ENCODE measurements at places on chromosomes 3 and 15.

DNA sequence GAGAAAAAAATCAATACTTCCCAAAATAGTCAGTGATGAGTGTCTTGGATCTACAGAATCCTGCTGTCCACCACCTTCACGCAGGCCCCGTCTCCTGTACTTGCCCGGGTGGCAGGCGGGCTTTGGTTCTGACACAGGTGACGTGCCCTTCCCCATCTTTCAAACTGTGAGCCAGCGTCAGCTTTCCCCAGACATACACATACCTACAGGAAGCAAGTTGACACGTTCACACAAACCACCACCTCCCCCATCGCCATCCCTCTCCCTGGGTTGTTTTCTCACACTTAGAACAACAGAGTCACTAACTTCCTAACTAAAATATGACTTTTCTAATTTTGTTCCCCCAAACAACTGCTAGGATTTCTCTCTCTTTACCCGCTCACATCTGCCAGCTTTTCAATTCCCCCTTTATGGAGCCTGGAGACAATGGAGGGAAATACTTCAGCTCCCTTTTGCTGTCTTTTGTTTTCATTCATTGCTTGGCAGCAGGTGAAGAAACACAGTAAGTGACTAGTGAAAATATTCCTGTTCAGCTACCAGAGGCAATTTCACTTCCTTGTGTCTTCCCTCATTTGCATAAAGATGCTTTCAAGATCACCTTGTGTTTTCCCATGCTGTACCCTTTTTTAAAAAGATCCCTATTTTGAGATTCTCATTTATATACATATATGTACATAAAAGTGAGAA, 248.3 kb downstream of the SLCO3A1 start:
- no peak for DNase-seq

DNA sequence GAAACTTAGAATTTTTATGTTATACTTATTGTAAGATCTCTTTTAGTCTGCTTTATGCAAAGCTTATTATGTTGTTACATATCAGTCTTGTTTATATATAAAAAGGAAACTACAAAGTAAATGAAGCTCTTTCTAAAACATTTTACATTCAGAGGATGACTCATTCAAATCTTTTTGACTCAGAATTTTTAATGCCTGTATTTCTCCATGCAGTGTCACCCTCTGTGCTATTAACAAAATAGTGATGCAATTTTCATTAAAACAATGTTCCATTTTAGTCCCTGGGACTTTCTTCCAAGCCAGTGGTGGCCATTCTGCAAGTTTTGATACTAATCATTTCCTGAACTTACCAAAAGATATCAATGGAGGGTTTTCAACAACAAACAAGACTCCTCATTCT, 216.1 kb downstream of the NAALADL2 start:
- no peak for DNase-seq

DNA sequence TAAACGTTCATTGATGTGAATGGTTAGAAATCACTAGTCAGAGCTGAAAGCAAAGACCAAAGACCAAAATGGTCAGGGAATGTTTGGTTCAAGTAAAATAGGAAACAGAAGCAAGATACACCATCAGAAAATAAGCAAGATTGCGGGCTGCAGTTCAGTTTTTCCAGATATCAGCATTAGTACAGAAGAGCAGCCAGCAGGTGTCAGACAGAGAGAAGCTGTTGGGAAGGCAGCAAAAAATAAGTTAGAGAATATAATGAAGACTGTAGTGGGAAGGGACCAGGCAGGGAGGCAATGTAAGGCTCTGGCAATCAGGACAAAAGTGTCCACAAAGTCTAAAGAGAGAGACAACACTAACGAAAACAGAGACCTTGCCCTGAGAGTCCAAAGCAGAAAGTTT, 639.4 kb upstream of the NAALADL2 start:
- DNase-seq, result no peak

- DNase-seq, result no peak
Observed at GRCh38 chr3:25120665-25121064, 307.4 kb upstream of the RARB start.

DNA sequence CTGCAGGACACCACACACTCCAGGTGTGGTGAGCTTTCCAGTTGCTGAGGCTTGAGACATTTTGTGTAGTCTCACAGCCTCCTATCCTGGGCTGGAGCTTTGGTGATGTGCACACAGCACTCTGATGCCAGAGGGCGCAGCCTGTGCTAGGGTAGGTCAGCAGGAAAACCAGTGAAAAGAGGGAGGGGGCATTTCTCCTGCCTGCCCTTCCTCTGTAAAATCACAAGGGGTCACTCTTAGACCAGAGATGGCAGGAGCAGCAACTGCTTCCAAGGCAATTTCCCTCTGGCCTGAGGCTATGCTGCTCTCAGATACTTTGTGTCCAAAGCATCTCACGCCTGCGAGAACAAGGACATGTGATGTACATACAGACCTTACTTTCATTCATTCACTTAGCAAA, 16.5 kb upstream of the MUSTN1 start:
- DNase-seq, result no peak

- no peak for DNase-seq
Observed at GRCh38 chr3:45524565-45524964, 70.0 kb upstream of the LIMD1 start.

GRCh38 chr15:64938192-64938591, 26.5 kb downstream of the ANKDD1A start:
- DNase-seq, result no peak

DNA sequence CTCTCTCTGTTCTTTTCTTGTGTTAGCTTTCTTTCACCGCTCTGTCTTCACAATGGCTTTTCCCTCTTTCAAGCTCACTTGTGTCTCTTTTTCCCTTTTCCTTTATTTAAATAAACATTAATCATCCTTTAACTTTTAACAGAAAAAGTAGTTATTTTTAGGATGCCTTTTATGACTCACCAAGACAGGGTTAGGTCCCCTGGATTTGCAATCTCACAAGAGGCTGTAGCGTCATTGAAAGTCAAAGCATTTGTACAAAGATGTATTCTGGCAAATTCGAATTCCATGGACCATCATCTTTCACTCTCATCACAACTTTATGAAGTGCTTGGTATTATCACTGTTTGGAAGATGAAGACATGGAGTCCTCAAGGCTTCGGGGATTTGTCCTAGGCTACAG, 34.8 kb upstream of the MCTP2 start:
- DNase-seq, result no peak

DNA sequence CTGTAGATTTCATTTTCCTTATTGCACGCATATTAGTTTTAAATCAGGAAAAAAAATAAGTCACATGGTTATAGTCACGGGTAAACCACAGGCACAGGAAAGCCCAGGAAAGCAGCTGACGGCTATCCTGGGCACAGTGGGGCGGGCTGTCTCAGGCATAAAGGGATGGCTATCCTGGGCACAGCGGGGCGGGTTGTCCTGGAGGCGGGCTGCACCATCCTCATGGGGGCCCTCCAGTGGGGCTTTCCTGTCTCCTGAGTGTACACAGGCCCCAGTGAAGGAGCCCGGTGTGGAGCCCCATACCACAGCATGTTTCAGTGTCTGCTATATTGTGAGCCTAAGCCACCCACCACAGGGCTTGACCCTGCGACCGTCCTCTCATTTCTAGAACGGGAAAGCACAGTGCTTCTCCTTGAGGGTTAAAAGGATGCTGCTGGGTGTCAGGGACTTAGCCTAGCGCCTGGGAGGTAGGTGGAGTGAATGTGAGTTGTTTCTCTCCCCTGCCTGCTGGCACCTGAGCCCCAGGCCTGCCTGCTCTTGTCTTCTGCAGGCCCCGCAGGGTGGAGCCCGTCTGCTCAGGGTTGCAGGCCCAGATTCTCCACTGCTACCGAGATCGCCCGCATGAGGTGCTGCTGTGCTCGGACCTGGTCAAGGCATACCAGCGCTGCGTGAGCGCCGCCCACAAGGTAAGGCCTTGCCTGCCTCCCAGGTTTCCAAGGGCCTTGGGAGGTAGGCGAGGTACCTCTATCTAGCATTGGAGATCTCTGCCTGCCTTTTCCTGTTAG, 25.9 kb upstream of the PLXNA1 start:
- no peak for DNase-seq

DNA sequence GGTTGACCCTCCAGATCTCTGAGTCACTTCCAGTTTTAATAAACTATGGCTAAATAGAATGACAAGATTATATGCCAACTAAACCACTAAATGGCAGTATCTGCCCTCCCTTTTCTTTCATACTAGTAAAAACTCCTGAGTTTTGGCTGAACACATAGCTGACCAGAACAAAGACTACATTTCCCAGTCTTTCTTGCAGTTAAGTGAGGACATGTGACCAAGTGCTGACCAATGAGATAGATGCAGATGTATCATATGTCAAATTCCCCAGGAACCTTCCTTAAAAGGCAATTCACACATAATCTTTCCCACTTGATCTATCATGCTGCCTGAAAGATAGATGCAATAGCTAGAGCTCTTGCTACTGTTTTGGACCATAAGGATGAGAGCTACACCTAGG, 191.3 kb downstream of the SHOX2 start:
- no peak for DNase-seq

DNA sequence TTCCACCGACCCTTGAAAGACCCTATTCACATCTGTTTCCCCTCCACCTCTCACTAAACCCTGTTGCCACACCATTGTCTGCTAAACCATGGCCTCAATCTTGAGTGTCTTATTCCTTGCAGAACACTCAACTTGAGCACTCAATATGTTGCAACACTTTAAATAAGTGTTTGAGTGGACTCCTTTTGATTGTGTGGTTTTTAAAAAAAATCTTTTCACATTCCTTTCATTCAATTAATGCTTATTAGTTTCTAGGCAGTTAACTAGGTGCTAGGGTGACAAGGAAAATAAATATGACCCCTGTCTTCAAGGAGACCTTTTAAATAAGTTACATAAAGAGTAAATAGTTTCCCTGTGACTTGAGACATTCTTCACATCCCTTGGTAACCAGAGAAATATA, 13.3 kb upstream of the HHLA2 start:
- no peak for DNase-seq

- no peak for DNase-seq
Observed at GRCh38 chr3:68953816-68954444, 21.6 kb upstream of the TAFA4 start.

- DNase-seq, result no peak
Observed at GRCh38 chr15:77974098-77974414, 103.5 kb downstream of the TBC1D2B start.

GRCh38 chr3:16842272-16843270, 42.2 kb upstream of the PLCL2 start:
- DNase-seq, result peak; percentile 50

- no peak for DNase-seq
Observed at GRCh38 chr3:117610156-117610555, 900.6 kb downstream of the TUSC7 start.

- no peak for DNase-seq
Observed at GRCh38 chr3:39318301-39318700, 11.2 kb upstream of the CCR8 start.

DNA sequence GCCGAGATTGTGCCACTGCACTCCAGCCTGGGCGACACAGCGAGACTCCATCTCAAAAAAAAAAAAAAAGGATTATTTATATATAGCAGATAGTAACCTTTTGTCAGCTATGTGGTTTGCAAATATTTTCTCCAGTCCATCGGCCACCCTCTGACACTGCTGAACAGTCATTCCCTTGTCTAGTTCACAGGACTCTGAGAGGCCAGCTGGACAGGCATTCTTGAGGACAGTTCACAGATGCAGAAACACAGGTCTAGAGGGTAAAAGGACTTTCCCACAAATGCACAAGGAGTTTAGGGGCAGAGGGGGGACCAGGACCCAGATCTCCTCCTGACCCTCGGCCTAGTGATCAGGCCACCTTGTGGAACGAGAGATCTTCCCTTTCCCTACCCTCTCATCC, 7.5 kb upstream of the TMEM40 start:
- DNase-seq, result no peak

DNA sequence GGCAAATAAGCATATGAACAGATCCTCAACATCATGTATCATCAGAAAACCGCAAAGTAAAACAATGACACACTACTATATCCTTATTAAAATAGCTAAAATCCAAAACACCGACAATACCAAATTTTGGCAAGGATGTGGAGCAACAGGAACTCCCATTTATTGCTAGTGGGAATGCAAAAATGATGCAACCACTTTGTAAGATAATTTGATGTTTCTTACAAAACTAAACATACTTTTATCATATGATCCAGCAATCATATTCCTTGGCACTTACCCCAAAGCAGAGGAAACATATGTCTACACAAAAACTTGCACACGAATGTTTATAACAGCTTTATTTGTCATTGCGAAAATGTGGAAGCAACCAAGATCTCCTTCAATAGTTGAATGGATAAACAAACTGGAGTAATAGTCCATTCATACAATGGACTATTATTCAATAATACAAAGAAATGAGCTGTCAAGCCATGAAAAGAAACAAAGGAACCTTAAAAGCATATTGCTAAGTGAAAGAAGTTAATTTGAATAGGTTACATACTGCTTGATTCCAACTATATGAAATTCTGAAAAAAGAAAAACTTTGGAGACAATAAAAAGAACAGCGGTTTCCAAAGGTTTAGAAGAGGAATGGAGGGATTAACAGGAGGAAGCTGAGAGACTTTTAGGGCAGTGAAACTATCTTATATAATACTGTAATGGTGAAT, 172.0 kb downstream of the VPS13C start:
- no peak for DNase-seq

DNA sequence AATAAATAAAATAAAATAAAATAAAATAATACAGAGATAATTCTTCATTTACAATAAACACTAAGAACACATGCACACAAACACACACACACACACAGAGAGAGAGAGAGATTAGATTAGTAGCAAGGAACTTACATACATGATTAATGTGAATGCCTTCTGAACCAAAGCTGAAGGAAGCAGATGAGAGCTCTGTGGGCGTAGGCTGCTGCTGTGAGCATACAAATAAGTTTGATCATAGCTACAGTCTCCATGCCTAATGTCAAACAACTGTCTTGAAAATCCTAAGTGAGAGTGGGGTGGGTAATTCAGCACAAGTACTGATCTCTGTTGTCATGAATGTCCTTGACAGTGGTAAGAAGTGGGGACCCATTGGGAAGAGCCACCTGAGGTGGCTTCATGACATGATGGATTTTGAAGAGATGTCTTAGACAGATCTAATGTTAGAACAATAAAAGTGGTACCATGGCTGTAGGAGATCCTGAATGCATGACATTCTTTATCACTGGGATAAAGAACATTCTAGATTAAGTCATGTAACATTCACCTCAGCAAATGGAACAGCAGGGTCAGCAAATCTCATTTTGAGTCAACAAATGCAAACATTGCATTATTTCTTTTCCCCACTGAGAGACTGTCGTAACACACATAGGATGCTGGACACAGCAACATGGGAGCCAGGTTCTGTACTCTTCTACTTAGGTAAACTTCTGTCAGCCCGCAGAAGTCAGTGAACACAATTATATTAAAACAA, 46.2 kb downstream of the CHL1 start:
- DNase-seq, result no peak

- DNase-seq, result no peak
Observed at GRCh38 chr3:48661501-48662144, 1.1 kb downstream of the CELSR3 start.

- no peak for DNase-seq
Observed at GRCh38 chr15:70853318-70853972, 512 bp downstream of the LARP6 start.

All from NCI-H774 (cell line).